ENCODE measurements at places on chromosomes 6 and 20.

- DNase-seq, result no peak
Measured at GRCh38 chr6:151288712-151289398, 49.1 kb downstream of the AKAP12 start.

GRCh38 chr20:3328501-3328900, 79.0 kb downstream of the DNAAF9 start:
- no peak for DNase-seq

- DNase-seq, result no peak
Measured at GRCh38 chr6:165714907-165715306, 51.9 kb upstream of the PDE10A start.

GRCh38 chr6:19752746-19753145, 84.4 kb upstream of the ID4 start:
- no peak for DNase-seq

DNA sequence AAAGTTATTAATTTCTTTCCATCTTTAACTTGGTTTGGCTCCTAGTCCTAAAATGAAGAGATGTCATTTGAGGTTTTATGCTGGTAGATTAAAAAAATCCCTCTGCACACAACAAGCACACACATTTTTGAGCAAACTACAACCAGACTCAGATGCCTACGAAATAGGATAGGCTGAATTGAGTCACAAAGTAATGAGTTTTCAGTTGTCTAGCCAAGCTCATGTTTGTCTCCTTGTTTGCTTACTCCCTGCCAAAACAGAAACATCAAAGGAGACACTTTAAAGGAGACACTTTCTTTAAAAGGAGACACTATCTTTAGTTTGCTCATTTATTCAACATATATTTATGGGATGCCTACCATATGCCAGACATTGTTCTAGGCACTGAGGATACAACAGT, 56.2 kb downstream of the TPBG start:
- DNase-seq, result no peak

DNA sequence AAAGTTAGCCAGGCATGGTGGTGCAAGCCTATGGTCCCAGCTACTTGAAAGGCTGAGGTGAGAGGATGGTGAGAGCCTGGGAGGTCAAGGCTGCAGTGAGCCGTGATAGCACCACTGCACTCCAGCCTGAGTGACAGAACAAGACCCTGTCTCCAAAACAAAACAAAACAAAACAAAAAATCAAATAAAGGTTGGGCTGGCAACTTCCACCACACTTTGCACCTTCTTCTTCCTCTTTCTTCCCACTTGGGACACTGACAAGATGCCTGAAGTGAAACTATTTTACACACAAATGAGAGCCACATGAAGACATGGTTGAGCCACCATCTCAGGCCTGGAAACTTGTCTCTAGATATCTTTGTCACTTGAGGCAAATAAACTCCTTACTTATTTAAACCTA, 53.8 kb upstream of the CCDC28A start:
- DNase-seq, result no peak

DNA sequence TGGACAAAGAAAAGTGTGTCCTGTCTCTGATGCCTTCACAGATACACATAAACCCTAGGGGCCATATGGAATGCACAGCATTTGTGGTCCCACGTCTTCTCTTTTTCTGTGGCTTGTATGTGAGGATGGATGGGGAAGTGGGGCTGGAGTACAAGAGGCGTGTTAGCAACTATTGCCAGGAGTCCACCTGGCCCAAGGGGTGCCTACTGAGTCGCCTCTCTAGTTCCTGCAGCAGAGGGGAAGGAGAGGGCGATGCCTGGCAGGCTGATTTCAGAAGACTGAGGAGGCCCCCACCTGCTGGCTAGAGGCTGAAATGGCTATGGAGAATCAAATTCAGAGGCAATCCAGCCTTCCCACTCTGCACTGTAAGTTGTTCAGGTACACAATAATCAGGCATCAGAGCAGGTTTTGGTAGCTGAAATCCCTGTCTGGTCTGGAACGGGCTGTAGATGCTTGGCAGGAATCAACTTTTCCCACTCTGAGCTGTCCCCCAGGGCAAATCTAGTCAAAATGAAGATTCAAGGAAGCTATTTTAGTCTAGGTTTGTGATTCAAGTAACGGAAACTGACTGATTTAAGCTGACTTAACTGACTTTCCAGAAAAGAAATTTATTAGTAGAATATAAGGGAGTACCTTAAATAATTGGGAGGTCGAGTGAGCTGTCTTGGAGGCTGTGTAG, 14.9 kb upstream of the PPARD start:
- DNase-seq, result peak; percentile 66

GRCh38 chr6:137223370-137224131, 4.4 kb upstream of the IFNGR1 start:
- peak; percentile 66 for DNase-seq

- DNase-seq, result no peak
Measured at GRCh38 chr6:149289192-149289781, 28.2 kb upstream of the TAB2 start.

DNA sequence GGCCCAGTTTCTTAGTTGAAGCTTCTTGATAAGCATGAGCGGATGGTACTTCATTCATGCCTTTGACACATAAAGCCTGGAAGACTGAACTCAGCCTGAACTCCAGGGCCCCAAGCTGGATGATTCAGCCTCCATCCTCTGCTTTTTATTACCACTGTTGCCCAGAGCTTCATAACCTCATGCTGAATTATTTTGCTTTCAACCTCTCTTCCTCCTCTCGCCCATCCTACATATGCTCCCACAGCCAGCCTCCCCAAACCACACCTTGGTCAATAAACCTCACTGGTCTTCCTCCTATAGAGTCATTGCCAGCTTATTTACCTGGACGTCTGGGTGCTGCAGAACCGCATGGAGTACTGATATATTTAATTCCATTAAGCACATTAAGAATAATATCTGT, 59.4 kb downstream of the SLC35B3 start:
- DNase-seq, result no peak

GRCh38 chr6:128251445-128252340, 268.7 kb downstream of the PTPRK start:
- no peak for DNase-seq

DNA sequence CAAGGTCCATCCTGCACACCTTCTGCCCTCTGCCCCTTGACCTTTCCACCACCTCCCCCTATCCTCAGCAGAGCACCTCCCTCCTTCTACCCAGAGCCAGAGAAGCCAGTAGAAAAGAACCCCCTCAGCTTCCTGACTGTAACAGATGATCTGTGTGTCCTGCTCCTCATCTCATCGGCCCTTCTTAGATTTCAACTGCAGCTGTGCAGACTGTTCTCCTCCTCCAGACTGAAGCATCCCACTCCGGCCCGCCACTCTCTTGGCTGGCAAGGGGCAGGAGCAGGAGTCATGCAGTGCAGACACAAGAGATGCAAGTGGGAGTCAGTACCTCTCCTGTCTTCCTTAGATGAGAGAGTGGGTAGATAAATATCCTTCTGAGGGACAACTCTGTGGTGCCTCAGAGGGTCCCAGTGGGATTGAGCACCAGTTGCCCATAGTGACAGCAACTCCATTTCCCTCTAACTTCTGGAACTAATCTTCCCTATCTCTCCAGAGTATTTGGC, 163.5 kb upstream of the MLN start:
- no peak for DNase-seq

- no peak for DNase-seq
Measured at GRCh38 chr20:60583741-60584140, 625.5 kb downstream of the CDH26 start.

- DNase-seq, result no peak
Measured at GRCh38 chr20:60102665-60103210, 144.5 kb downstream of the CDH26 start.

- DNase-seq, result no peak
Measured at GRCh38 chr20:41361757-41362747, 4.6 kb downstream of the EMILIN3 start.

- DNase-seq, result peak; percentile 56
Measured at GRCh38 chr6:112252571-112253497, 1.5 kb downstream of the LAMA4 start.

GRCh38 chr6:143394389-143394788, 56.1 kb downstream of the ADAT2 start:
- peak; percentile 78 for DNase-seq

Measured in EH (cell line).